ENCODE measurements at places on chromosomes 2 and 18.

DNA sequence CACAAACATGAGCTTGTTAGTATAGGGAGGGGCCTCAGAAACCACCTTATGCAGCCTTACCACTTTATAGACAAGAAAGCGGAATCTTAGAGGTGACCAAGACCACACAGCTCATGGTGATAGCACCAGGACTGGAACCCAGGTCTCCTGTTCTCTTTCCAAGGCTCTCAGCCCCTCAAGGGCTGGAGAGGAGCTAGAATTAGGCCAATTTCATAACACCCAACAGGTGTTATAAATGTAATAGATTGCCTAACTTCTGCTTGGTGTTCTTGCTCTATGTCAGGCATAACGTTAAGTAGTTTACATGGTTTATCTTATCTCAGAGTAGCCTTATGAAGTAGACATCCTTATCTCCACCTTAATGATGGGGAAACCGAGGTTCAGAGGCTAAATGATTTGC is 42.9 kb downstream of the RPL37A start:
- DNase-seq = no peak

DNA sequence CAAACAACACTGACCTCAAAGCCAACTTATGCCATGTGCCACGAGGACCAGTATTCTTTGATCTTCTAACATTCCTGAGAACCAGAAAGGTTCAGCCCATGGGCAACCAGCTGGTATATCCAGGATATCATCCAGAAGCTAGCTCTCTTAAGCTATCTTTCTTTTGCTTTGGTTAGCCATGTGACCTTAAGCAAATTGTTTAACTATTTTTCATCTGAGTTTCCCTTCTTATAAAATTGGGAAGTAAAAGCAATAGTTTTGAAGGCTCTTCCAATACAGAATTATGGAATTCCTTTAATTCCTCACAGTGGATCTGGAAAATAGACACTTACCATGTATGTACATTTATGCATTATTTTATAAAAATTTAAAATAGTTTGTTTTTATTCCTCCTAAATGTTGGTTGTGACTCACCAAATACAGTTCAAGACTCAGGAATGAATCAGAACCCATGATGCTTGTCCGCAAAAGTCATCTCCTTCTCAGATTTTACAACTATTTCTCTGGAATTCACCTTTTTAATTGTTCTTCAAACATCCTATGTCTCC is 435.7 kb downstream of the ZEB2 start:
- no peak for DNase-seq

- no peak for DNase-seq
Observed at GRCh38 chr18:22311301-22311700, 106.4 kb downstream of the CTAGE1 start.

DNA sequence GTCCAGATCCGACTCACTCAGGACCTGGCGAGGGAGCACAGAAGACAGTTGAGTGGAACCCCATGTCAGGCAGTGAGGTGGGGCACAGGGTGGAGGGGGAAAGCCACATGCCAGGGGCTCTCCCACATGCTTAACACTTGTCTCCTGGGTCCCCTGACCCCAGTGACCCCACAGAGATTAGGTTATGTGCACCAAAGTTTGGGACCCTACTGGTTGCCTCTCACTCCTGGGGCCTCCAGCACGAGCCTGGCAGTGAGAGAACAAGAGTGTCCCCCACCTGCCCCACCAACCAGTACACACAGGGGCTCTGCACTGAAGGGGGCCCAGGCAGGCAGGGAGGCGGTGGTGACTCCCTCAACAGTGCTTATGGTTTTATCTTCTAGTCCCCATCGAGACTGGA is 58.3 kb downstream of the CIB4 start:
- DNase-seq = no peak

- no peak for DNase-seq
Observed at GRCh38 chr18:7011142-7011541, 106.5 kb downstream of the LAMA1 start.

DNA sequence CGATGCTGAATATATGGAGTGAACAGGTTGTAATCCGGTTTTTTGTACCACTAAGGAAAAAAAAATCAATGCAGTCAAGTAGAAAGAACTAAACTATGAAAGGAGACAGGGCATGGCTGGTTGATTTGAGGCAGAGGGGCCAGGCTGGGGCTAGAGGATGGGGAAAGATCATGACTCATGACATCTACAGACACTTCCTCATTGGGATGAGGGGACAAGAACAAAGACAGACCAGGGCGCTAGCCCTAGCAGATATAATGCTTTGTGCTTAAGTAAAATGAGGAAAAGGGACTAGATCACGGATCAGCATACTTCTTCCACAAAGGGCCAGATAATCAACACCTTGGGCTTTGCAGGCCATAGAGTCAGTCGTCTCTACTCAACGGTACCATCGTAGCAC is 55.8 kb downstream of the ST6GAL2 start:
- no peak for DNase-seq

DNA sequence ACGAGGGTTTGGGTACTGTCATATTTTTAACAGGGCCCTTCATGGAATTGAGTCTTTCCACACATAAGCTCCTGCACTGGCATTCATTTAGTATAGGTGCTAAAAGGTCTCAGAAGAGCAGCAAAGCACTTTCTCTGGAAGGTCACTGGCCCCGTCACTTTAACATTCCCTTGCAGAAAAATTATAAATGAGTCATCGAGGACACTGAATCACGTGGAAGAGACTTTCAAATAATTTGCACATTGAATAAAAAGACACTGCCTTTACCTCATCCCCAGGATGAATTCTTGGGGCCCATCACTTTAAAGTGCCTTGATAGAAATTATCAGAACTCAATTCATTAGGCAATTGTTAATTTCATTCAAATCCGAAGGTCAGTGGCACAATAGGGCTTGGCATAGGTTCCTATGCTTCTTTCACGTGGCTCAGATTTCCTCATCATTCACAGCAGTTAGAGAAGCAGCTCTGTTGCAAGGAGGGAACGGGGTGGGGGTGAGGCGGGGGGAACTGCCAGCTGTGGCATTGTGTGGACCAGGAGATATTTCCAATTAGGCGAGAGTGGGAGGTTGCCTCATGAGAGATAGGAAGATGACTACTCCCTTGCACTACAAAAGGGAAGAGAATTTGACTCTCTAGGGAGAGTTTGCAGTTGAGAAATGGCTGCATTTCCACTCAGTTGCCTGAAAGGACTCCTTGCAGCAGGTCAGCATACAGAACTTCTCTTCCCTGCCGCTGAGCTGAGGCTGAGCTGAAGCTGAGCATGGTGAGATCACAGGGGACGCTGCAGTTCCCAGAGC is 86.3 kb upstream of the NPAS2 start:
- no peak for DNase-seq

DNA sequence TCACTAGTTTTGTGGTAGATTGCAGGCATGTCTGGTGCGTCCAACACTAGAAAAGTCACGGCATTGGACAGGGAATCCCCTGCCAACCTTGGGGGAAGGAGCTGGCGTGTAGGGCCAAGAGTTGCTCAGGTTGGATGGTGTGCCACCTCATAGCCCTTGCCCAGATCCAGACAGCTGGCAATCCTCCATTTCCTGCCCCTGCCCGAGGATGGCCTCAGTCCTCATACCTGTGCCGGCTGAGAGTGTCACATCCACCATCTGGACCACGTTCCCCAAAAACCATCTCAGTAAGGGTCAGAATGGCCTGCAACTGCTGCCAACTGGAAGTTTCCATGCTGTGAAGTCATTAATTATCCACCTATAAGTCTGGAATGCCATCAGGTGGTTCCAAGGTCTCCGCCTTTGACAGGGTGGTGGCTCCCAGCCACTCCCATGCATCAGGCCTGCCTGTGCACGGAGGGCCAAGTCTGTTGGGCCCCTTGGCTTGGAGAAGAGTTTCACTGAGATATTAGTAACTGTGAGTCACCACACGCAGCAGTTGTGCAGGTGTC is 55.0 kb downstream of the IMPA2 start:
- no peak for DNase-seq

GRCh38 chr2:8577573-8577972 is 104.3 kb upstream of the ID2 start:
- DNase-seq = no peak

DNA sequence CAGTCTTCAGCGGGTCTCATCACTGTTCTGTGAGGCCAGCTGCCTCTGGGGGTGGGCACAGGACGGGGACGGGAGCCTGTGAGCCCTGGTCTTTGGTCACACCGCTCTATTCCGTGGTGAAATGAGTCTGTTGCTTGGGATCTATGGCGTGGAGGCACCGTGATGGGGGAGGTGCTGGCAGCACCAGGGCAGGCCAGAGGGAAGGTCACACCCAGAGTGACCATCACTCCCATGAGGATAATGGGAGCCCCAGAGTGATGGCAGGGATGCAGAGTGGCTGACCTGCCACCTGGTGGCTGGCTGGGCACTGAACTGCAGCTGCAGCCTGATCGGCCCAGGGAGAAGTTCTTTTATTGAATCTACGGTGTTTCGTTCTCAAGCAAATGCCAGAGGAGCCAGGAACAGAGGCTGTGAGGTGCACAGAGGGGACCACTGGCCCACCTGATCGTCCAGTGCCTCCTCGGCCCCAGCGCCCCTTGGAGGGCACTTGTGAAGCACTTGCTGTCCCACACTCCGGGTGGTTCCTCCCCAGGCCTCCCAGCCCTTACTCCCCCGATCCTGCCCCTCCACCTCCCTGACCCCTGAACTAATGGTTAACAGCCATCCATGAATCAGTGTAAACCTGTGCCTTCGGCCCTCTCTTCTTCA is 17.9 kb downstream of the KCNIP3 start:
- DNase-seq = no peak

GRCh38 chr2:54029721-54030395 is 59.1 kb upstream of the PSME4 start:
- no peak for DNase-seq

DNA sequence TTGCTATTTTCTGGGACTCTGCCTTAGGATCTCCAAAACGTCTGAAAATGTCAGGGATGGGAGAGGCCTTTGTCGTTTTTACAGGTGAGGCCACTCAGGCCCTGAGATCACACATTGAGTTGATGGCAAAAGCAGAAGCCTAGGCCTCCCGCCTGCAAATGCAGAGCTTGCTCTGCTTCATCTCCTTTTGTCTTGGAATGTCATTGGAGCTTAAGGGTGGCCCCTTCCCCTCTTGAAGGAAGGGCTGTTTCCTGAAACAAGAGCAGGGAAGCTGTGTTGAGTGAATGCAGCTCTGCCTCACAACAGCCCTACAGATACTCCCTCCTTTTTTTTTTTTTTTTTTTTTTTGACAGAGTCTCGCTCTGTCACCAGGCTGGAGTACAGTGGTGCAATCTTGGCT is 123.5 kb downstream of the GLI2 start:
- DNase-seq = no peak

- DNase-seq = no peak
Observed at GRCh38 chr2:204862809-204863208, 317.5 kb downstream of the PARD3B start.

- DNase-seq = no peak
Observed at GRCh38 chr2:12317814-12318426, 398.8 kb upstream of the TRIB2 start.

DNA sequence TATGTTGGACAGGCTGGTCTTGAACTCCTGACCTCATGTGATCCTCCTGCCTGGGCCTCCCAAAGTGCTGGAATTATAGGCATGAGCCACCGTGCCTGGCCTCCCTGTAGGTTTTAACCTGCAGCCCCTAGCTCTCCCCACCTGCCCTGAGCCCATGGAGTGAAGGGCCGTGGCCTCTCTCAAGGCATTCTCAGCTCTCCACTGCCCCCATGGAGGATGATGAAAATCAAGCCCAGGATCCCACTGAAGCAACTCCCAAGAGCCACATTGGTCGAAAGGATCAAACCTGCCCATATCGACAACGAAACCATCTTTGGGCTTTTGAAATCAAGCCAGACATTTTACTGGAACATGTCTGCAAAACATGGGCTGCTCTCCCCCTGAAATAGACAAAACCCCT is 22.4 kb upstream of the CREG2 start:
- no peak for DNase-seq

- DNase-seq = no peak
Observed at GRCh38 chr2:194566907-194567660, 1089.9 kb upstream of the SLC39A10 start.

DNA sequence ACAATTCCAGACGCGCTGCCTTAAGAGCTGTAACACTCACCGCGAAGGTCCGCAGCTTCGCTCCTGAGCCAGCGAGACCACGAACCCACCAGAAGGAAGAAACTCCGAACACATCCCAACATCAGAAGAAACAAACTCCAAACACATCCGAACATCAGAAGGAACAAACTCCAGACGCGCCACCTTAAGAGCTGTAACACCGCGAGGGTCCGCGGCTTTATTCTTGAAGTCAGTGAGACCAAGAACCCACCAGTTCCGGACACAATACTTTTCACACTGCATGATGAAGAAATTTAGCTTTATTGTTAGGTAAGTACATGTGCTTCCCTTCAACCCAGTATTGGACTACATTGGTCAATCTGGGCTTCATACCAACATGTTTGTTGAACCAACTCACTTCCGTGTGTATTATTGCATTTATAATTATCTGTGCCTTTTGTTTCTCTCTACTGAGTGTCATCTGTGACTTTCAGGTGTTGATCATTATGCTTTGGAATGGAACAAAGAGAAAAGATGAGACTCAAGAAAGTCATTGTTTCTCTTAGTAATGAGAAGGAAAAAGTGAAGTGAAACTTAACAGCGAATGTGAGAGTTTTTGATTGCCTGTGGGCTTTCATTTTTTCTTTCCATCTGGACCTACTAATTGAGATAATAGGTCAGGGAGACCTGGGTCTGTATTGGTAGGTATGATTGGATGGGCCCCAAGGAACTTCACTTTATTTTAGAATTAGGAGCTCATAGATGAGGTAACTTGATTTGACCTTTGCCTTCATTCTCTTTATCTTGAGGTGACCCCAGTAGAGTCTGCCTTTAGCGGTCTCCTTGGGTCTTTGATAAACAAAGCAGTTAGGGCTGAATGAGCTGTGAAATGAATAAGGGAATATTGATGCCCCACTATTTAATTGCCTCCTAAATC is 76.1 kb upstream of the CAVIN2 start:
- no peak for DNase-seq

DNA sequence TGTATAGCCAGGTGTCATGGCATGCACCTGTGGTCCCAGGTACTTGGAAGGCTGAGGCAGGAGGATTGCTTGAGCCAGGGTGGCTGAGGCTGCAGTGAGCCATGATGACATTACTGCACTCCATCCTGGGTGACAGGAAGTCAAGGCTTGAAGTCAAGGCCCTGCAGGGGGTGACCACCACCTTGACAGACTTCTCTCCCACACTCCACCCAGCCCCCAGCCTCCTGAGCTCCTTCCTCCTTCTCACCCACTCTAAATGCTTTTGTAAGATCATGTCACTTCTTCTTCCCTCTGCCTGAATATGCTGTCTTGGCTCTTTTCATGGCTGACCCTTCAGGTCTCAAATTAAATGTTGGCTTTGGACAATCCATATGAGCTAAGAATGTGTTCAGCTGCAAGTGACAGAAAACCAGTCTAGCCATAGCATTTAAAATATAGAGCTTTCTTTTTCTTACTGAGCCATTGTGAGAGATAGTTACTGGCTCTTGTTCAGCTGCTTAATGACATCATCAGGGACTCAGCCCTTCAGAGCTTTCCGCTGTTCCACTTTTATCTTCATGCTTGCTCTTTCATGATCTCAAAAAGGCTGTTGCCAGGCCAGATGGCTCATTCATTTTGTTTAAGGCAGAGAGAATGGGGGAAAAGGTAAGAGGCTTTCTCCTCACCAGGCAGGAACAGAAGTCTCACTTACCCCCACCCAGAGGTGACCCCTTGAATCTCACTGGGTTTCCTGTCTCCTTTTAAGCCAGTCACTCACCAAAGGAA is 36.7 kb upstream of the TTC39C start:
- DNase-seq = no peak
